ENCODE measurements at places on chromosomes 16 and 17.

DNA sequence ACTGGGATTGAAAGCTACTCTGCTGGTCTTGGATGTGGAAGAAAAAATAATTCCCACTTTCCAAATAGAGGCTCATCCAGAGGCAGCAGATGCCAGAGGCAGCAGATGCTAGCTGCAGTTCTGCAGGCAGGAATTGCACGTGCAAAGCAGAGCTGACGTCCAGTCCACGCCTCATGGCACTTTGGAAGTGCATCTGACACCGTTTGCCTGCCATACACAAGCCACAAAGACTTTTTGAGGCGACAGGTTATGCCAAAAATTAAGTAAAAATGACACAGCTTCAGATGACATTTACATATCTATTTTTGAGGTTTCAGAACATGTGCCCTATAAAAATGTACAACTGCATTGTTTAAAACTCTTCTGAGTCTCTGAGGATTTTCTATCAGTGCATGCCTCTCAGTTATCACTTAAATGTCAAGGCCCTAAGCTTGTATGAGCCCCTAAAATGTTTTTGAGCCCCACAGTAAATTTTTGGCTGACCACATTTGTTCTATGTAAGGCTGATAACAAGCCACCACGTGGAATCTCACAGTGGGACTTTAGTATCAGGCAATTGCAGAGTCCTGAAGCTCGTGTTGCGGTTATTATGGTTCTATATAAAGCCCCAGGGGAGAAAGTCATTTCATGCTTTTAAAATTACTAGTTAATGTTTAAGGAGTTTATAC lies 239.2 kb downstream of the PRKCA start:
- no peak for DNase-seq

GRCh38 chr16:11676799-11677198 lies 8.5 kb downstream of the SNN start:
- DNase-seq = no peak

GRCh38 chr16:85498607-85499006 lies 114.5 kb upstream of the GSE1 start:
- no peak for DNase-seq

DNA sequence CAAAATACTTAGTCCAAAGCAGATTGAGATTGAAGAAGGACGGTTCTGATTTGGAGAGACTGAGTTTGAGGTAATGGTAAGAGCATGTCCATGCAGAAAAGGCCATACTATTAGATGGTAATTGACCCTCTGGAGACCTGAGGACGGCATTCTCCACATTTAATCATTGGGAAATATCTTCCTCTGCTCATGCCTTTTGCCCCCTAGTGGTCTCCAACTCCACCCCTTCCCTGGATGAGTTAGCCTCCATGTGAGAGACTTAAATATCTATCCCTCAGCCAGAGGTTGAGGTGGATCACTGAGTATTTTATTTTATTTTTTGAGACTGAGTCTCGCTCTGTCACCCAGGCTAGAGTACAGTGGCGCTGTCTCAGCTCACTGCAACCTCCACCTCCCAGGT lies 10.4 kb upstream of the OR3A1 start:
- no peak for DNase-seq

GRCh38 chr17:37017404-37017803 lies 68.7 kb downstream of the AATF start:
- no peak for DNase-seq

DNA sequence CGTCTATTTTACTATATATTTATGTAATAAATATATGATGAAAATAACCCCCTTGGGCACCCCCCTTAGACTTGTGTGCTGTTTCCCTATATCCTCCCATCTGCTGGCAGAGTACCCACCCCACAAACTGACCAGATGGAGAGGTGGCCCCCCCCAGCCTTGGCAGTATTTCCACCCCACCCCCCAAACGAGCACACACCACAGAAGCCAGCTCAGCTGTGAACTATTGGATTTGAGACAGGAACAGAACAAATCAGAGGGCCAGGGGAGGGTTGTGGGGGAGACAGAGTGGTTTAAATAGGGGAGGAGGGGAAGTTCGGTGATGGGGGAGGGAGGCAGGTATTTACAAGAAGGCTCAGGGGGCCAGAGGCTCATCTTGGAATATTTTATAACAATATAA lies 7.8 kb downstream of the NR1D1 start:
- no peak for DNase-seq

- DNase-seq = no peak
Observed at GRCh38 chr16:83542491-83542890, 265.3 kb upstream of the HSBP1 start.

GRCh38 chr16:84194470-84195200 lies 3.7 kb downstream of the ADAD2 start:
- DNase-seq = no peak

- no peak for DNase-seq
Observed at GRCh38 chr17:47905221-47905733, 9.2 kb downstream of the SP2 start.

GRCh38 chr17:80352216-80352895 lies 62.6 kb upstream of the ENDOV start:
- no peak for DNase-seq

Data from CD4-positive, CD25-positive, alpha-beta regulatory T cell (primary cell).